ENCODE measurements at places on chromosomes 1 and 21. TPM values are rescaled to one million over a fixed set of nuclear protein-coding genes. Genes with fewer than 3 reads are reported as not detected.

DNA sequence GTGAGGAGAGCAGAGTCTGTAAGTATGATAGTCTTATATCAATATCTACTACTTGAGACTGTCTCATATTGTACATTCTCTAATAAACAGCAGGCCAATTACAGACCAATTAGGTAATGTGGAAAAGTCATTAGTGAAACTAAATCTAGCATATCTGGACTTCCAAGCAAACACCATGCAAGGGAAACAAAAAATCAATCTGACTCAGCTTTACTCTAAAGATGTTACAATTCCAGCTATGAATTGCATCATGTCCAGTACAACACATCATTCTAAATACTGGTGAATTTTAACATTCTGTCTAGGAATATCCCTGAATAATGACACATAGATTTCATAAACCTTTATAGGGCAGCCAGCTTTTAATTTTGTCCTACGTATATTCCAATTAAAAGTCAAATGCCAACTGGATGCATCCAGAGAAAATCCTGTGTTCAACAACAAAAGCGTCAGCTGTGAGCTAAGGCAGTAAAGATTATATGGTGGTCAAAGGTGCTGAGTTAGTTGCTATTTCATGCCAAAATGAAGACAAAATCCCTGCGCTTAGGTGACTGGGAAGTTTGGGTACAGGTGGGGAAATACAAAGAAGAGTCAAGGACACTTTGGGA, 159.3 kb downstream of the TTLL7 start:
- no peak for DNase-seq

DNA sequence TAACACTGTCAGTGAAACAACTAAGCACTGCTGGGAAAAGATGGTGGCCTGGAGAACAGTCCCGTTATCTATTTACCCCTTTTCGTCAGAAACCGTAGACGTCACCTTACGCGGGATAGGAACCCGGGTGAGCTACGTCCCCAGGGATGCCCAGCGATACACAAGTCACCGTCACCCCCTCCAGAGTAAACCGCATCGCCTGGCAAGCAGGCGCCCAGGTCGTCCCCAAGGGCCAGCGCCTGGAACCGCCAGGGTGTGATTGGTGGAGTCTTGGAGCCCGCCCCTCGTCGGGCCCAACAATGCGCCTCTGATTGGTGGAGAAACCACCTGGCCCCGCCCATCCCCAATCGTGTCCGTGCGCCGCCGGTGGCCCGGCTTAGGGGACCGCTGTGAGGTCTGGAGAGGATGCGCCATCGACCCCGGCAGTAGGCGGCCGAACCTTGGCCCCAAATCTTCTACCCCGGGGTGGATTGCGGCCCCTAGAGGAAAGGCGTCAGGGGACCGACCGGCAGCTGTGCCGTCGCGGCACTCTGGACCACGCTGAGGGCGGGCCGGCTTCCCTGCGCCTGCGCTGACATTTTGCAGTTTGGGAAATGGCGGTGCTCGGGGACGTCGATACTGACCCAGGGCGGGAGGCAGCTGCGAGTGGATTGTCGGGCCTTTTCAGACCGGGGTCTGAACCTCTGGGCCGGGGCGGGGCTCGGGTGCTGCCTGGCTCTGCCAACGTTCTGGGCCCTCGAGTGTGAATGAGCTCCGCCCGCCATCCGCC, 34.4 kb downstream of the SLC2A1 start:
- DNase-seq = peak; percentile 95

- no peak for DNase-seq
These were observed 32.0 kb downstream of the NFASC start for GRCh38 chr1:204902671-204903070.

- DNase-seq = no peak
These were observed 22.4 kb upstream of the FCER1A start for GRCh38 chr1:159279773-159280172.

DNA sequence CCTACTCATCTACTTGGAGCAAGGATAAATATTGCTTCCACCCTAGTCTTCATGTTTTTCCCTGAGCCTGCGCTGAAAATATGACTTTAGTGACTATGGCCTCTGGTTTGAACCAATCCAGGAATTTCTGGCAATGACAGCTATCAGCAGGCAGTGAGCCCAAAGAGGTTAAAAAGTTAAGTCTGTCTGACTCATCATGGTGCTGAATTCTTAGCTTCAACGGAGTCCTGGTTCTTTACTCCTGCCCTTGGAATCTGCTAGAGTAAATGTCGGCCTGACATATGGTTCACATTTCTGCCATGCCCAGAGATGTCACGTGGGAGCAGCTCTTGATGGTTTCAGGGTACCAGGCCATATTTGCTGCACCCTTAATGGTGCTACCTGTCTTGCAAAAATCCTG, 351.6 kb upstream of the PLXNA2 start:
- DNase-seq = no peak

DNA sequence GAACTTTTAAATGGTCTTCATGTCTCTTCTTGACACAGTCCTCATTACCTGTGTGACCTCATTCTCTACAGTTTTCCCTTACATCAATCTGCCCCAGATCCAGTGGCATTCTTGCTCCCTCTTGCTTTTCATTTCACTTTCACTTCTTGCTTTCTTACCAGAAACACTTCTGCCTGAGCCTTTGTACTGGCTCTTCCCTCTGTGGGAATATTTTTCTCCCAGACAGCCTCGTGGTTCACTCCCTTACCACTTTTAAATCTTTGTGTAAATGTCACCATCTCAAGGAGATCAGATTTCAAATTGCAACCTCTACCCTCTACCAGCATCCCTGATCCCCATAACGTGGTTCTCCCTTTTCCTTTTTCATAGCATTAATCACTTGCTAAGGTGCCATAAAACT, 73.2 kb downstream of the DISC1 start:
- no peak for DNase-seq

DNA sequence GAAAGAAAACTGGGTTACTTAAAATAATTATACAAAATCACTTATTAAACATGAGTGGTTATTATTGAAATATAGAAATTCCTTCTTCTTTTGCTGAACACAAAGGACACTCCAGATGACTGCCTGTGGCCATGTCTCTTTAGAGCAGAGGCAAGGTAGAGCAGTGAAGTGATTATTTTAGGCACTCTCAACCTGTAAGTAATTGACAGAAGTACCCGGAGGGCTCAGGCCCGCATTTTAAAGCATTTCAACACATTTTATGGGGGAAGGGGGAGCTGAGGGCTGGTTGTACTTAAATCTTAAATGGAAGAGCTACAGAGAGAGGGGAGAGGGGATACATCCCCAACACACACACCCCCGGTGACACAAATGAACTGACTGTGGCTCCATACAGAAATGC, 10.2 kb downstream of the OSCP1 start:
- DNase-seq = no peak

GRCh38 chr21:45011911-45012661, 62.3 kb upstream of the ADARB1 start:
- DNase-seq = no peak

GRCh38 chr1:50659107-50659662, 235.9 kb upstream of the DMRTA2 start:
- no peak for DNase-seq

- no peak for DNase-seq
These were observed 56.4 kb upstream of the SIPA1L2 start for GRCh38 chr1:232686346-232686745.

DNA sequence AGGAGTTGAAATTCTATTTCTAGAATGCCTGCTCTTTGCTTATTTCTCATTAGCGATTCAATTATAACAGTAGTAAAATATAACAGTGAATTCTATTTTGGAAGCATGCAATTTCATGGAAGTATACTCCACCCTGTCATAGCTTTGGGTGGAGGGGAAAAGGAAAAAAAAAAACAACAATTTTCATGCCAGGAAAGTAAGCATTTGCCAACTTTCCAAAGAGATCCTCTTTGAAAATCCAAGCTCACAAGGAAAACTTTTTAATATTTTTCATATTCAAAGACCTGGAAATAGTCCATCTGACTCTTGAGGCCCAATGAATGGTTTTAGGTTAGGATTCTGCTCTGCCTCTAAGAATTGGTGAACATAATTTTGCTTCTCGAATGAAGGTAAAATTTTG, 134.5 kb downstream of the PTPN14 start:
- DNase-seq = no peak

The OR2L2 gene
- 0.06 TPM for total RNA-seq

The CCDC24 gene
- total RNA-seq = 39.9 TPM

The LENEP gene
- not detected for total RNA-seq

The RGS4 gene
- 7.6 TPM for total RNA-seq

Data from mucosa of gallbladder (tissue), 1 donor.